T-helper 1 cell (primary cell): ENCODE measurements at places on chromosomes 4 and X.
A peak's percentile ranks its signal among the peaks of the same experiment; 100 is the strongest.

- no peak for DNase-seq
Measured at GRCh38 chr4:9979101-9979701, 42.1 kb downstream of the SLC2A9 start.

GRCh38 chr4:37946503-37947179, 13.6 kb upstream of the PTTG2 start:
- DNase-seq: no peak

DNA sequence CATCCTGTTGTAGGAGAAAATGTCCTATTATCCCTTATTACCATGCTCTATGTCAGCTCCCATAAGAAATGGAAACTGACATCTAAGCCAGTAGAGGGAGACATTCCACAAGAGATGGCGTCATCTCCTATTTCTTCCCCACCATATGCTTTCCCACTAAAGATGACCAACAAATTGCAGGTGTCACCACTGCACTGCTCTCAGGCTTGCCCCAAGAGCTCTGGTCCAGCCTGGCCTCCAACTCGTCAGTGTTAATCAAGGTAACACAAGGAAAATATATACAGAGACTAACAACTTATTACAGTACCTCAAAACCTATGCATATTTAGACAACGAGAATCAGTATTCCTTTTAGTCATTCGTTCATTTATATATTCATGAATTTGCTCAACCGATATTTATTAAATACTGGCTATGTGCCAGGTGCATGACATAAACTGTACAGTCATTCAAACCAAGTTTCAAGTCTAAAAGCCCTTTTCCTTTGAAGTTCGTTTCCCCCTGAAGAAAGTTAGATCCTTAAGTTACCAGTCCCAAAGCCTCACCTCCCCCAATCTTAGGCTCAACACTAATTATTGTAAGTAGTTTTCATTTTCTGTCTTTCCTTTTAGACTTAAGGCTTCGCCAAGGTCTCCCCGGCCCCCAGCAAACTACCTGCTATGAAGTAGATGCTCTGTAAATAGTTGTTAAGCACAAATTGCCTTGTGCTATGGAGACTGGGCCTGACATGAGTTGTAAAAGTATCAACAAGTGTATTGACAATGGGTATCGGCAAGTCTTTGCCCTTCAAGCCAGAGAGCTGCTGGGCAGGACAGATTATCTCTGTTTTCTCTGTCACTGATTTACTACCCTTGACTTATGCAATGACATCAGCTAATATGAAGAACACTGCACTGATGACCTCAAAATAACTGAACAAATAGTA, 3.1 kb upstream of the FGB start:
- DNase-seq: no peak

- DNase-seq: no peak
Measured at GRCh38 chr4:165514739-165515138, 135.9 kb downstream of the CPE start.

- DNase-seq: no peak
Measured at GRCh38 chr4:24643774-24644520, 59.6 kb upstream of the DHX15 start.

DNA sequence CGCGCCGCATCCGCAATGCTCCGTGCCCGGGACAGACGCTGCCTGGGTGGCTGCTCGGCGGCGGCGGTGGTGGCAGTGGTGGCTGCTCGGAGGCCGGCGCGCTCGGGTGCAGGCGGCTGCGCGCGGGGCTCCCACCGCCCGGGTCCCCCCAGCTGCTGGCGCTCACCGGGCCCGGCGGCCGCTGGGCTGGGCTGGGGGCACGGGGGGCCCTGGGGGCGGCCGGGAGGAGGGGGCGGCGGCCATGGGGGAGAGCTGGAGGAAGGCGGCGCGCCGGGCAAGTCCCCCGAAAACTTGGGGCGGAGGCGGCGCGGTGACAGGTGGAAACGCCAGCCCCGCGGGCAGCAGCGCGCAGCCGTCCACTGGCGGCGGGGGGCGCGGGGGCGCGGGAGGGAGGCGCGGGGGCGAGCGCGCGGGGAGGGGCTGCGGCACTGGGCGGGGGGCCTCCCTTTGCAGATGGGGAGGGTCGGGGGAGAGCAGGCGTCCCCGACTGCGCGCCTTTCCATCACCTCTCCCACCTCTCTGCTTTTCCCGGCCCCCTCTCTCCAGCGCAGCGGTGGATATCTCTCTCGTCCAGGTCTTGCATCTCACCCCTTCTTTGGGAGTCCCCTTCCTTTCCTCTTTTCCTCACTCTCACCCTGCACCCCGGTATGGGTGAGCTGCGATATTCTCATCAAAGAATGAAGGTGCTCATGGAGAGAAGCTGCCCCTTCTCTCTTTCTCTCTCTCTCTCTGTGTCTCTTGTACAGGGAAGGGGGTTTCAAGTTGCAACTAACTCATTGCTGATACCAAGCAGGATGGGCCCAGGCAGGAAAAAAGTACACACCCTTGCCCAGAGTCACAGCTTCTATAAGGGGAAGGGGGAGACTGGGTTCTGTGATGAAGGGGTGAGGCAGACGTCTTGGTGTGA, 83.7 kb upstream of the DHRSX start:
- DNase-seq: peak; percentile 2

- no peak for DNase-seq
Measured at GRCh38 chr4:71275004-71275403, 63.8 kb upstream of the SLC4A4 start.

DNA sequence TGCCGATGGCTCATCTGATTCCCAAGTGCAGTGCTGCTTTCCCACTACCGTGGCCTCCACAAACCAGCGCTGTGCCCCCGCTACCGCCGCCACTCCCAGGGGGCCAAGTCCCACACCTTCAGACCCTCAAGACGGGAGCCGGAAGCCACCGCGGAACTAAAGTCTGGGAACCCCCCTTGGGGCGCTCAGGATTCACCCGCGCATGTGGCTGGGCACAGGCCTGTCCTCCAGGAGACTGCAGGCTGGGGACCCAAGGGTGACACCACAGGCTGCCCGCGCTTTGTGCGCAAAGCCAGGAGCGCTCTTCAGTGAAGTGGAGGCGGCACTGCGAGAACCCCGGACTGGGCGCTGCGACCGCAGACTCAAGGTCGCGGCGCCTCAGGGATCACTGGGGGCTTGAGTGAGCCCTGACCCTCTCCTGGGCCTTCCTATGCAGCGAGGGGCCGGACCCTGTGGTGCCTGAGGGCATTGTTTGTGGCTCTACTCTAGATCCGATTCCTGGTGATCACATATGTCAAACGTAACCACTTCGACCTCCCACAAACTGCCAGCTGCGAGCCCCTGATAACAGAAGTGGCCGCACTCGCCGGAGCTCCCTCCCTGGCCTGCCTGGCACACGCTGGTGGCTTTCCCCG, 20.4 kb upstream of the TBC1D14 start:
- DNase-seq: no peak

DNA sequence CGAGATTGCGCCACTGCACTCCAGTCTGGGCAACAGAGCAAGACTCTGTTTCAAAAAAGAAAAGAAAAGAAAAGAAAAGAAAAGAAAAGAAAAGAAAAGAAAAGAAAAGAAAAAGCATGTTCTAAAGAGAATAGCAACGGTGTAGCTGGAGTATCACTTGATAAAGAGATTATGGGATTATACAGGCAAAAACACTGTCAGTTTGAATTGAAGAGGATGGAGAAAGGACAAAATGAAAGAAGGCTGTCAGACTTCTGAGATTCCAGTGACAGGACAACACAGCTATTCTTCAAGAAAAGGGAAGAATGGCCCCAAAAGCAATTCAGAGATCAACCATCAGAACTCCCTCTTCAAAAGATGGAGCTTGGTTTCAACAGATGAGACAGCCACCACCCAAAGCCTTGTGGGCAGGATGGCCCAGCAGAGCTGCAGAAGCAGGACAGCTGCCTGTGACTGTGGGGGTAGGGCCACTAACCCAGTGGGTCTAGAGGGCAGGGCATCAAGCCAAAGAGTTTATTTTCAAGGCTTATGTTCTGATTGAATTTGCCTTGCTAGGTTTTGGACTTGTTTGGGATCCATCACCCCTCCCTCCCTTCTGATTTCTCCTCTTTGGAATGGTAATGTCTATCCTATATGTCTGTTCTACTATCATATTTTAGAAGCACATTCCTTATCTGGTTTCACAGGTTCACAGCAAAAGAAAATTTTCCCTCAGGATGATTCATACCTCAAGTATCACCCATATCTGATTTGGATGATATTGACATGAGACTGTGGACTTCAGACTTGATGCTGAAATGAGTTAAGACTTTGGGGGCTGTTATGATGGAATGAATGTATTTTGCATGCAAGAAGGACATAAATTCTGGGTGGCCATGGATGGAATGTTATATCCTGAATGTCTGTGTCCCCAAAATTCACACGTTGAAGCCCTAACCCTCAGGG, 17.5 kb downstream of the RFC1 start:
- no peak for DNase-seq

DNA sequence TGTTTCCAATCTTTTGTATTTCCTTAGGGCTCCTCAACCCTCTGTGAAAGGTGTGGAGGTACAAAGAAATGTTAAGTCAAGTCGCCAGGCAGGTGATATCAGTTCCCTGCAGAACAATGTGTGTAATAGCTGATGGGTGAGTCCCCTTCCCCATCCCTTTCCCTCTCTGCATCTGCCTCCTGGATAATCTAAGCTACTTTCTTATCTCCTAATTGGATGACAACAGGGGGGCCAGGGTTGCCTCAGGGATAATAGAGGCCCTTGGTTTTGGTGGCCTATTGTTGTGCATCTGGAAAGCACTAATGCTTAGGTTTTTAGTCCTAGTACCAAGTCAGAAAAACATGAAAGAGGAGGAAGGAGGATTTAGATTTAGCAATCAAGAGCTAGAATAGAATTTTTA, 29.1 kb downstream of the MAGED1 start:
- no peak for DNase-seq

DNA sequence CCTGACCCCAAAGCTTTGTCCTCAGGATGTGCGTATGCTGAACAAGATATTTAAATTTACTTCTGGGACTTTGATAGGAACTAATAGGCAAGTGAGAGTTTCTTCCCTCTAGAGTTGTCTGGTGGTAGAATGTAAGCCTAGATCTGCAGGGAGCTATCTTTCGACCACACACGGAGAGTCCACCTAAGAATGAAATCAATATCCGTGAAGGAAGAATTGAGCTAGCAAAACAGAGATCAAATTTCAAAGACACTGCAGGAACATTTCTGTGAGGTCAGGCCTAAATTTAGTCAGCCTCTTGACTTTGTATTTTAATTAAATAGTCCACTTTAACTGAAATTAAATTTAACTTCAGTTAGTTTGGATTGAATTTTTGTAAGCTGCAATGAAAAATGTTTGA, 871.3 kb downstream of the RAB28 start:
- DNase-seq: no peak

DNA sequence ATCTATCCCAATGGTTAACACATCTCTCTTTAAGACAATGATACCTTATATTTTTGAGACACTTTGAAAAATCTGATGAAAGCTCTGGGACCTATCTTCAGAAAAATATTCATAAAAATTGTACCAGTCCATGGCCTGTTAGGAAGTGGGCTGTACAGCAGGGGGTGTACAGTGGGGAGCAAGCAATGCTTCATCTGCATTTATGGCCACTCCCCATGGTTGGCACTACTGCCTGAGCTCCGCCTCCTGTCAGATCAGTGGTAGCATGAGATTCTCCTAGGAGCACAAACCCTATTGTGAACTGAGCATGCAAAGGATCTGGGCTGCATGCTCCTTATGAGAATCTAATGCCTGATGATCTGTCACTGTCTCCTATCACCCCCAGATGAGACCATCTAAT, 42.6 kb downstream of the C4orf51 start:
- no peak for DNase-seq

- no peak for DNase-seq
Measured at GRCh38 chr4:147590249-147590920, 26.8 kb upstream of the TMEM184C start.

- no peak for DNase-seq
Measured at GRCh38 chr4:101191302-101192098, 155.8 kb downstream of the PPP3CA start.

DNA sequence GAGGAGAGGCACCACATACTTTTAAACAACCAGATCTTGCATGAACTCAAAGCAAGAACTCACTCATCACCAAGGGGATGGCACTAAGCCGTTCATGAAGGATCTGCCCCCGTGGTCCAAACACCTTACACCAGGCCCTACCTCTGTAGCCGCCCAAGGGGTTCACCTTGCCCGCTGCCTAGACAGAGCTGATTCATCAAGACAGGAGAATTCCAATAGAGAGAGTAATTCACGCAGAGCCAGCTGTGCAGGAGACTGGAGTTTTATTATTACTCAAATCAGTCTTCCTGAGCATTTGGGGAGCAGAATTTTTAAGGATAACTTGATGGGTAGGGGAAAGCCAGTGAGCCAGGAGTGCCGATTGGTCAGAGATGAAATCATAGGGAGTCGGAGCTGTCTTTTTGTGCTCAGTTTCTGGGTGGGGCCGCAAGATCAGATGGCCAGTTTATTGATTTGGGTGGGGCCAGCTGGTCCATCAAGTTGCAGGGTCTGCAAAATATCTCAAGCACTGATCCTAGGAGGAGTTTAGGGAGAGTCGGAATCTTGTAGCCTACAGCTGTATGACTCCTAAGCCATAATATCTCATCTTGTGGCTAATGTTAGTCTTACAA, 364.7 kb downstream of the PCDH7 start:
- no peak for DNase-seq

GRCh38 chr4:184287697-184288255, 70.1 kb upstream of the ENPP6 start:
- no peak for DNase-seq

DNA sequence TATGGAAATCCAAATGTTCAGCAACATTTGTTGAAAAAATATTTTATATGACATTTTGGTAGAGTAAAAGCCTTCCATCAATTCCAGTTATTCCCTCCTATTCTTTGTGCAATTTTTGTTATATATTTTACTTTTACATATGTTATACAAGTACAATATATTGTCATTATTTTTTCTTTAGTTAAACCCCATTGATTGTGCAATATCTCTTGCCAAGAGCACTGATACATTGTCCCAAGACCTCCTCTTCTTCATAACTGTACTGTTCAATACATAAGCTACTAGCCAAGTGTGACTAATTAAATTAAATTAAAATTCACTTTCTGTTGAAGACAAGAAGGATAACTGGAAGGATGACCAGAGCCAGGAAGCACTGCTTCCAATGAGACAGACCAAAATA, 527.5 kb downstream of the TMA16 start:
- DNase-seq: no peak

DNA sequence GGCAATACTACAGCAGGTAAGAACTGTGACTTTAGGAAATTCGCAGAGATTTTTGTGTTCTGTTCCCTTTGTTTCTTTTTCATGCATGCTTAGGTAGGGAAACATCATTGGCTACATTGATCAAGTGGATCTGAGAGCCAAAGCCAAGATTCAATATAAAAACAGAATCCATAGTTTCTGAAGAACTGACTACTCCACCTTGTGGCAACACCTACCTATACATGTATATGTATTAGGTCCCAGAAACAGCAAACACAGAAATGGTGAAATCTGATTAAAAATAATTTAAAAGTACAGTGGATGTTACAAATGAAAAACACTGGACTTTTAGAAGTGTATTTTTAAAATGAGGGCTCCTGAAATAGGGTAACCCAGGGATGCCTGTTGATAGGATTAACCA, 322.6 kb upstream of the MAOA start:
- DNase-seq: no peak

- DNase-seq: no peak
Measured at GRCh38 chr4:15562114-15562513, 92.4 kb downstream of the CC2D2A start.

- DNase-seq: no peak
Measured at GRCh38 chrX:55033429-55033828, 2.7 kb upstream of the ALAS2 start.

GRCh38 chr4:138348055-138348454, 105.9 kb upstream of the SLC7A11 start:
- DNase-seq: no peak
